HCEC 1CT (cell line): ENCODE measurements at places on chromosomes 3 and 15.
A peak's percentile ranks its signal among the peaks of the same experiment; 100 is the strongest.

DNA sequence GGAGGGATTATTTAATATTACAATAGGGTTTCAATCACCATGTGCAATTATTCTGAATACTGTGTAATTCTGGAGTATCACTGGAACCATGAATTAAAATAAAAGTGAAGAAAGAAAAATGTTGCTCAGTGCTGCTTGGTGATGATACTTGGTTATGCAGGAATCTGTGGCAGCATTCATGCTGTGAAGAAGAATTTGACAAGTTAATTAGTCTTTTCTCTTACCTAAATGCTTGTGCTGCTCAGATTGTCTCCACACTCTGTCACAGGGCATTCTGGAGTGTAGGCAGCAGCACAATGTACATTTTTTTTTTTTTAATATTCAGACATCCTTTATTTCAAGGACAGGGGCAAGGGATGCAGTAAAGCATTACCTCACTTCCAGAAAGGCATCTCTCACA, 749.3 kb upstream of the CADM2 start:
- no peak for DNase-seq

GRCh38 chr3:102761766-102762165, 327.0 kb downstream of the ZPLD1 start:
- DNase-seq: no peak

DNA sequence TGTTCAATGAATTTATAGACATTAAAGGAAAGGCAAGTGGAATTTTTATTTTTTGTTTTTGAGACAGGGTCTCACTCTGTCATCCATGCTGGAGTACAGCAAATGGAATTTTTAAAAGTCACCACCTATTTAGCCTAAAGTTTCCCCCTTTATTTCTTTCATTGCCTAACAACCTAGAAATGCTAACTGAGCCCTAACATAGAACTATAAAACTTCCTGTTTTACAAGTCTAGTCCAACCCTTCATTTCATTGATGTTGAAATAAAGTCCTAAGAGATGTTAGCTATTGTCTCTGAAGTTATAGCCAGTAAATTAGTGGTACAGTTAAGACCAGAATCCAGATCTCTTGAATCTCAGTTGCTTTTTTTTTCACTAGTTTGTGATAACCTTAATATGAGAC, 39.0 kb downstream of the MAPK6 start:
- DNase-seq: no peak

GRCh38 chr15:43133430-43134156, at the start of gene TMEM62:
Gene TMEM62 (plus strand): TSS chr15:43133586. CDS start chr15:43133803, 217 bp downstream.
- peak; percentile 49 for DNase-seq

DNA sequence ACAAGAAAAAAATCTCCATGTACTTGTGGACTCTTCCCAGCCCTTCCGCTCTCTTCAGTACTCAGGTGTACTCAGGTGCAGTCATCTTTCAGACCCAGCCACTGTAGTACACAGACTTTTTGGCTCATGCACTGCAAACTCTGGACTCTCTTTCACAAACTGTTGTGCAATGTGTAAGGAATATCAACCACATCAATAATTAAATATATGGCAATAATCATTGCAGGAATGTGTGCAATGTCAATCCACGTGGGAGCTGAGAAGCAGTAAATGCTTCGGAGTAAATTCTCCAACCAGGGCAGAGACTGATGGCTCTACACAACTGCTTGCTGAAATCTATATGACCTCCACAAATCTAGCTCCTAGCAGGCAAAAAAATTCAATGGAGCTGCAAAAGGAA, 287.3 kb upstream of the COL8A1 start:
- no peak for DNase-seq

DNA sequence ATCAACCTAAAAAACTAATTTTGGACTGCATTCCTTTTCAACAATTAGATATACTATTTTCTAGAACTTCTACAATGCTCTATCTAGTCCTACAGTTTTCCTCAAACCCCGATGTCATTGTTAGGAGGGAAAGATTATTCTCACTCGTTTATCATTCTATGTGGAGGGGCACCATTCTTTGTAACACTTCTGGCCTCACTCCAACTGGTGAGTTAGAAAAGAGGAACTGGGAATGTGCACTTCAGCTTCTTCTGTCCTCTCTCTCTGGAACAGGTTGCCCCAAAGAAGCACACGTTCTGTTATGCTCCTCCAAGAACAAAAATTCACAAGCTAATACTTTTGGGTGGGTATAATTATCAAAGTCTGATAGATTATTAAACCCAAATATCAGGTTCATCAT, 137.9 kb downstream of the UACA start:
- no peak for DNase-seq

- DNase-seq: no peak
Observed at GRCh38 chr15:69979783-69980182, 117.9 kb downstream of the TLE3 start.

- no peak for DNase-seq
Observed at GRCh38 chr3:52398670-52399081, 46.2 kb downstream of the SEMA3G start.

DNA sequence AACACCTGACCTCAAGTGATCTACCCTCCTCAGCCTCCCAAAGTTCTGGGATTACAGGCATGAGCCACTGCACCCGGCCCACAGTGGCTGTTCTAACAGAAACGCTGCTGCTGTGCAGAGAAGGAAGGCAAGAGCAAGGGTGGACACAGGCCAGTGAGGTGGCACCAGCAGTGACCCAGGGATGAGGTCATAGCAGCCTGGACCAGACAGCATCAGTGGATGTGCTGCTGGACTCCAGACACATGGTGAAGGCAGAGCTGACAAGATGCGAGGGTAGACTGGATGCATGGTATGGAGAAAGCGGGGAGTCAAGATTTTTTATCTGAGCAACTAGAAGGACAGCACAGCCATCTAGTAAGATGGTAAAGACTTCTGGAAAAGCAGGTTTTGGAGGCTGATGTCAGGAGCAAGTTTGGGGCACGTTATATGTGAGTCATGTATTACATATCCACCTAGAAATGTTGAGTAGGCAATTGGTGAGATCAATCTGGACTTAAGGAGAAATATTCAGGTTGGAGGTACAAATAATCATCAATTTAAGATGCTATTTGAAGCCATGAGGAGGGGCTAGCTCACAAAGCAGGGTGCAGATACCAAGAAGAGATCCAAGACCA, 22.1 kb upstream of the TJP1 start:
- DNase-seq: peak; percentile 78

DNA sequence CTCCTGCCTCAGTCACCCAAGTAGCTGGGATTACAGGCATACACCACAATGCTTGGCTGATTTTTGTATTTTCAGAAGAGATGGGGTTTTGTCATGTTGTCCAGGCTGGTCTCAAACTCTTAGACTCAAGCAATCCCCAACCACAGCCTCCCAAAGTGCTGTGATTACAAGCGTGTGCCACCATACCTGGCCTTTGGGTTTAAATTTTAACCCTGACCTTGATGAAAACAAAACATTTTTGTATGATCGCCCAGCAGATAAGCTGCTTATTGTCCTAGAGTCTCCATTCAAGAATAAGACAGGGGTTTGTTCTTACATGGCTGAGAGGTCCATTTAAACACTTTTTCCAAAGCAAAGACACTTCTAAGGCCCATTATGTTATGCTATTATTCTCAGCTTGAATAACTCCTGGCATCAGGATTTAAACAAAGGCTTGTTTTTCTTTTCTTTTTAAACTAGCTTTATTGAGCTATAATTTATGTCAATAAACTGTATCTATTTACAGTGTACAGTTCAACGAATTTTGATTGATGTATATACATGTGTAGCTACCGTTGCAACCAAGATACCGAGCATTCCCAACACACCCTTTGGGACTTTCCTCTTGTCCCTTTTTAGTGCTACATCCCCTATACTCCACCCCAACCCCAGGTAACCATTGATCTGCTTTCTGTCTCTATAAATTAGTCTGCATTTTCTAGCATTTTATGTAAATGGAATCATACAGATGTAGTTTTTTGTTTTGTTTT, 1.4 kb upstream of the MUC13 start:
- DNase-seq: no peak

DNA sequence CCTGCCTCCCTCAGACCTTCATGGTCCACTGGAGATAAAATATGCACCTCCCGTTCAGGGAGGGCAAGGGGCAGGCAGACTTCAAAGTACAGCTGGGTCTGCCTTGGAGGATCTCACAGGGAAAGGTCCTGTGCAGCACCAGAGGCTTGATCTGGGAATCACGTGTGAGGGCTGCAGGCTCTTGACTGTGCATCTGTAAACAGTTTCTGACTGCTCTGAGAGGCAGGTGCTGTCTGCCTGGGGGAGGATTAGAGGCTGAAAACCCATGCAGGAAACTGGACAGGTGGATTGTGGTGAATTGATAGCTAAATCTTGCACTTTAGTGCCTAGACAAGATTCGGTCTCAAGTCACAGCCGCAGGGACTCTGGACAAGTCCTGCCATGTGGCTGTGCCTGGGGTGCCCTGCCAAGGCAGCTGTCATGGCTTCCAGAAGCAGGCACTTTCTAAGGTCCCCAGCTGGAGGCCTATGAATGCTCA, 239.3 kb downstream of the EPHB1 start:
- no peak for DNase-seq

DNA sequence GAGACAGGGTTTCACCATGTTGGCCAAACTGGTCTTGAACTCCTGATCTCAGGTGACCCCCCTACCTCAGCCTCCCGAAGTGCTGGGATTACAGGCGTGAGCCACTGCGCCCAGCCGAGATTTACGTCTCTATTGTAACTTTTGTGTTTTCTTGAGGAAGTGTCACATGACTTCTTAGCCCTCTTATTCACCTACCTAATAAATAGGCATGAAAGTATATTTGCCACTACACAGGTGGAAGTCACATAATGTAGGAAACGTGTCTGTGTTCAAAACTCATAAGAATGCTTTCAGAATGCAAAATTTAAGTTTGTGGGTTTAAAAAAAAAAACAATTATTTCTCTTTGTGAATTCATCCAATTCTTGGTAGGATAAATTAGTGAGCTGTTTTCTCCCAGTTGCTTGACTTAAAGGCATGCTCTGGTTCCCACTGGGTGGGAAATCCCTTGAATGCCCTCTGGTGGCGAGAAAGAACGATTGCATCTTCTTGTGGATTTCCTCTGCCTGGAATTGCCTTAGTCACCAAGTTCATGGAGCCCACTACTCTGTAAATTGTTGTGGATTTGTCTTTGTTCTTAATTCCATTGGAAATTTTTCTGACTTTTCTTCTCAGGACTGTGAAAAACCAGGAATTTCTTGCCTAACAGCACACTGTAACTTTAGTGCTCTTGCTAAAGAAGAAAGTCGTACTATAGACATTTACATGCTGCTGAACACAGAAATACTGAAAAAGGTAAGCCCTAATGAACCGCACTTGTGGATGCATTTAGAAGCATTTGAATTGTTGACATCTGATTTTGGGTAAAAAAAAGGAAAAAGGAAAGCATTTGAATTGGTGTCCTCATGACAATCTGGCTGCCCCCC, 82.2 kb upstream of the CTDSPL start:
- peak; percentile 73 for DNase-seq

DNA sequence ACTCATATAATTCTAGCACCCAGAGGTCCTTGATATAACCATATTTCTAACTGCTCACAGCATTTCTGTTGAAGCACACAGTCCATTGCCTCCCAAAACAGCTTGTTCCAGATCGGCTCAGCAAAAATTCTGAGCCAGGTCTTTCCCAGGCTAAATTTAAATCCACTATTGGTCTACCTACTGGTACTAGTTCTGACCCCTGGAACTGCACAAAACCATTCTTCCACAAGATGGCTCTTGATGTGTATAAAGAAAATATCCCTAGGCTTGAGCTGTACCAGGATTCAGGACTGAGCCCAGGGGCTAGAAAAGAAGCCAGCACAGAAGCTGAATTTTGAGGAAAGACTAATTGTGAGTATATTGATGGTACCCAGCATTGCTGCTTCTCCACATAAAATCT, 75.4 kb upstream of the ABHD17C start:
- DNase-seq: peak; percentile 38

GRCh38 chr3:90132197-90132596, 1024.8 kb downstream of the EPHA3 start:
- peak; percentile 2 for DNase-seq

- no peak for DNase-seq
Observed at GRCh38 chr3:88954853-88955252, 152.6 kb upstream of the EPHA3 start.

GRCh38 chr15:57570994-57571393, 20.7 kb upstream of the MYZAP start:
- DNase-seq: peak; percentile 69

DNA sequence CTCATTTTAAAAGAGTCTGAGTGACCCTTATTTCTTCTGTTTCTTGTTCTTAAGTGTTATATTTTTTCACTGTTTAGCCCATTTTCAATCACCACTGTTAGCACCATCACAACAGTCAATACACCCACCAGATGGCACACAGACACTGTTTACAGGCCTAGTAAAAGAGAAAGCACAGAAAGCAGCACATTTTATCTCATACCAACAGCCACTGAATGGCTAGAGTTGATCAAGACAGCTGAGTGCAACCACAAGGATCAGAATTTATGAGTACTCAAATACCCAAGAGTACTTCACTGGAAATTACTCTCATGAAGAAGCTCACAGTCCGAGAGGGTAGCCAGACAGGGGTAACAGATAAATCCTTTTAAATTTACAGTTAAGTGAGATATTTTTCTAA, 127.0 kb downstream of the TFDP2 start:
- no peak for DNase-seq

DNA sequence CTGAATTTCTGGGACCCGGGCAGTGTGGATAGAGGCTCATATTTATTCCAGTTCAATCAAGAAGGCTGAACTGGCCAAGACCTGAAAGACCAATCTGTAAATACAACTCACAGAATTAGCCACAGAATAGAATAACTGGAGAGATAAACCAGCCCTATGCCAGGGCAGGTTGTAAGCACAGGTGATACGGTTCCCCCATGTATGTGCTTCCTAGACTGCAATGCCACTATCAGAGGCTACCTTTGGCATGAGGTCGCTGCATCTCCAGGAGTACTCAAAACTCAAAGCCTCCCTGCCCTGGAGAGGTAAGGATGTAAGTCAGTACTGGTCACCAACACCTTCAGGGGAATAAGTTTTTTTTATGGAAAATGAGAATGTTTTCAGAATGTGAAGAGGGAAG, 235.5 kb downstream of the NR1D2 start:
- no peak for DNase-seq

DNA sequence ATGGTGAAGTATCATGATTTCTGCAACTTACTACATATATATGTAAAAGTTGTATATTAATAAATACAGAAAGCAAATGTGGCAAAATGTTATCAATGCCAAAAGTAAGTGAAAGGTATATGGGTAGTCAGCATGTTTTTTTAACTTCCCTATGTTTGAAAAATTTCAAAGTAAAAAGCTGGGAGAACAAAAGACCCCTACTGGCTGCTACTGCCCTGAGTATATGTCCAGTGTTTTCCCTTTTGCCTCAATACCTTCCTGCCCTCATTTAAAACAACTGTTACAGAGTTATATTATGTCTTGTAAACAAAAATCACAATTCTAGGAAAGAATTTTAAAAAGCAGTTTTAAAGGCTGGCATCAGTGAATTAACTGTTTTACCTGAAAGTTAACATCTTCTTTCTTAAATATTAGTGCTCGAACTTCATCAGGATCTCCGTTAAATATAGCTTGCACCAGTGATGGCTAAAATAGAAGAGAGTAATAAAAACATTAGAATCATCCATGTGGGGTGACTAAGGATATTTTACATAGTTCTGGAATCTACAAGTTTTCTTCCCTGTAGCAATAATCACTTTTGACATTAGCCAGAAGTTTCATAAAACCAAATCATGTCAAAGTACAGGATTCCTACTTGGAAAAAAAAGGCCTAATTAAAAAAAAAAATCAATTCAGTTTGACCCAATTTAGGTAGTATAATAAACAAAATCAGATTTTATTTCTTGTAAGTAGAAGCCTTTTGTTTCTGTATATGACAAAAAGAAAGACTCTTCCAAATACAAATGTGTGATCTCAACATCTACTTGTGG, 2.7 kb downstream of the ANKRD28 start:
- DNase-seq: peak; percentile 48
